ENCODE measurements at places on chromosomes 7 and 10. TPM values are rescaled to one million over a fixed set of nuclear protein-coding genes. Genes with fewer than 3 reads are reported as not detected.

DNA sequence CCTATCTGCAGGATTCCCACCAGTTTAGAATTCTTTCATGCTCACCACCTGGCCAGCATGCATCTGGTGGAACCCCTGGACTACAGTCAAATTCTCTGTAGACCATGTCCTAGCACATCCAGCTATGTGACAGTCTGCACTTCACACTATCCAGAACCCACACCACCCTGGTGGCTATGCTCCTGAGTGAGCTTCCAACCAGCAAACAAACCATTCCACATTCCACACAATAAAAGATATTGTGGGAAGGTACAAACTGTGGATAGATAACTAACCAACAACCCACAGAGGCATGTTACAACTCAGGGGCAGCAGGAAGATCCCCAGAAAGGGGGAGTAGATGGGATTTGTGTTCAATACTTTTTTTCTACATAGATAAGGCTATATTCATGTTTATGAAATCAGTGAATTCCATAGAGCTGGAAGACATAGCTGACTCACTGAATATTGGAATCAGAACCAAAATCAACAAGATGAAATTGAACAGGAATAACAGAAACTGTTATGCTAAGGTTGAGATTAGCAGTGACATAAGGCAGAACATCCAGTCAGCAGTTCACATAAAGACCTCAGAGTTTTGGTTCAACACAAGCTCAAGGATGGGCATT lies 72.5 kb downstream of the LRRC17 start:
- no peak for DNase-seq

GRCh38 chr10:46282842-46283574 lies 3.8 kb upstream of the ANTXRL start:
- DNase-seq, result no peak

- no peak for DNase-seq
Observed at GRCh38 chr10:131071721-131072120, 239.8 kb downstream of the TCERG1L start.

DNA sequence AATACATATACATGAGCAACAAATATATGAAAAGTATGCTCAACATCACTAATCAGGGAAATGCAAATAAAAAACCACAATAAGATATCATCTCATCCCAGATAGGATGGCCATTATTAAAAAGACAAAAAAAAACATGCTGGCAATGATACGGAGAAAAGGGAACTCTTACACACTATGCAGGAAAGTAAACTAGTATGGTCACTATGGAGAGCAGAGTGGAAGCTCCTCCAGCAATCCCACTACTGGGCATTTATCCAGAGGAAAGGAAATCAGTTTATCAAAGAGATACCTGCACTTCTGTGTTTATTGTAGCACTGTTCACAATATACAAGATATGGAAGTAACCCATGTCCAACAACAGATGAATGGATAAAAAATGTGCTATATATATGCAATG lies 217.5 kb downstream of the SDK1 start:
- DNase-seq, result no peak

The SEMA3A gene
- total RNA-seq, result 0.65 TPM

The HABP2 gene
- not detected for total RNA-seq

The AKR1D1 gene
- not detected for total RNA-seq
